Progenitor cell of endocrine pancreas (in vitro differentiated cells): ENCODE measurements at places on chromosomes 6 and 20. TPM values are rescaled to one million over a fixed set of nuclear protein-coding genes. Genes with fewer than 3 reads are reported as not detected.

The RSPO3 gene
- 0.36 and 0.43 TPM in 2 replicates for total RNA-seq

DNA sequence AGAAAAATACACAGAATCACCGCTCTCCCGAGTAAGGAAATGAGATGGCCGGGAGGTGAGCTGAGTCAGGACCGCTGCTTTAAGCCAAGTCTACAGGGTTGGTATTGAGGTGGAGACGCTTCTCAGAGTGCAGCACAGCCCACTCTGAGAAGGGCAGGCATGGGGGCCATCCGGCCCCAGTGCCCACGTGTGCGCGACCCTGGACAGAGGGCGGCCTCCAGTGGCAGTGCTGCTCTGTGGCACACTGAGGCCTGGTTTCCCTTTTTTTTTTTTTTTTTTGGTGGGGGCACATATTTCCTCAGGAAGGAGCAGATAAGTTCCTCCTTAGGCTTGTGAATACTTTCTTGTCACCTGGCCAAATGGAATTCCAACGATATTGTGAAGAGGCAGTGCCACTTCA, 88.8 kb downstream of the FOXC1 start:
- H3K27me3 ChIP-seq, result peaks cover 15% of the 10 kb centered on the region
- H3K27ac ChIP-seq, result no peak overlapping the region
- no peaks in the 10 kb centered on the region for H3K4me1 ChIP-seq
- H3K36me3 ChIP-seq, result no peaks in the 10 kb centered on the region
- no peak overlapping the region for H3K4me3 ChIP-seq

DNA sequence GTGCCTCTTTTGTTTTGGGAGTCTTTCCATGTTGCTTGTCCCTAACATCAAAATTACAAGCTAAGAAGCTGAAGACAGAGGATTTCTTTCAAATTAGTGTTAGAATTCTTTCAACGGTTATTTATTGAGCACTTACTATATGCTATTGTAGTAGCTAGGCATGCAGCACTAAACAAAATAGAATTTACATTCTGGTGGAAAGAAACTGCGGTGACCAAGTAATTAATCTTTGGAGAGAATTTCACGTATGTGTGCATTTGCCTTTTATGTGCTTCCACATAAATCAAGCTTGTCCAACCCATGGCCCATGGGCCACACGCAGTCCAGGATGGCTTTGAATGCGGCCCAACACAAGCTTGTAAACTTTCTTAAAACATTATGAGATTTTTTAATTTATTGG, 33.0 kb upstream of the DUSP22 start:
- H3K27ac ChIP-seq, result no peak overlapping the region
- no peaks in the 10 kb centered on the region for H3K36me3 ChIP-seq
- DNase-seq, result no peak
- H3K27me3 ChIP-seq, result no peaks in the 10 kb centered on the region

GRCh38 chr20:44829688-44830087, 19.3 kb upstream of the RIMS4 start:
- no peak for DNase-seq
- no peak overlapping the region for H3K4me3 ChIP-seq
- H3K36me3 ChIP-seq, result no peaks in the 10 kb centered on the region
- H3K27me3 ChIP-seq, result peaks cover 14% of the 10 kb centered on the region
- no peaks in the 10 kb centered on the region for H3K4me1 ChIP-seq
- no peak overlapping the region for H3K27ac ChIP-seq

GRCh38 chr20:17642404-17643269, 39.4 kb downstream of the RRBP1 start:
- DNase-seq, result no peak
- no peaks in the 10 kb centered on the region for H3K27me3 ChIP-seq
- no peak overlapping the region for H3K4me3 ChIP-seq
- peaks cover 6% of the 10 kb centered on the region for H3K36me3 ChIP-seq

GRCh38 chr20:54431156-54431944, 44.0 kb upstream of the DOK5 start:
- no peak for DNase-seq
- no peaks in the 10 kb centered on the region for H3K27me3 ChIP-seq
- no peak overlapping the region for H3K27ac ChIP-seq
- no peaks in the 10 kb centered on the region for H3K36me3 ChIP-seq
- no peak overlapping the region for H3K4me3 ChIP-seq
- no peaks in the 10 kb centered on the region for H3K4me1 ChIP-seq
